ENCODE measurements at places on chromosomes 2 and 18.

DNA sequence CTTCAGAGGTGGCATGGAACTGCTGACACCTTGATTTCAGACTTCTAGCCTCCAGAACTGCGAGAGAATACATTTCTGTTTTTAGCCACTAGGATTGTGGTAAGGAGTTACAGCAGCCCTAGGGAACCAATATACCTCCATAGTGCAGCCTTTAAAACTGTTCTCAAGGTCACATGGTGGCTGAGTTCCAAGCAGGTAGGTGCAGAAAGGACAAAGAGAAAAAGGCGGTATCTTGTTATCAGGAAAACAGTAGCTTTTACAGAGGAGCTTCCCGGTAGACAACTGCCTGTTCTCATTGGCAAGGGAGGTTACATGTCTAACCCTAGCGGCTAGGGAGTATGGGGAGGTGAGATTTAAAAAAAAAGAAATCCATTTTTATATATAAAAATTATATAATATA, 96.2 kb upstream of the BCL2L11 start:
- no peak for DNase-seq

DNA sequence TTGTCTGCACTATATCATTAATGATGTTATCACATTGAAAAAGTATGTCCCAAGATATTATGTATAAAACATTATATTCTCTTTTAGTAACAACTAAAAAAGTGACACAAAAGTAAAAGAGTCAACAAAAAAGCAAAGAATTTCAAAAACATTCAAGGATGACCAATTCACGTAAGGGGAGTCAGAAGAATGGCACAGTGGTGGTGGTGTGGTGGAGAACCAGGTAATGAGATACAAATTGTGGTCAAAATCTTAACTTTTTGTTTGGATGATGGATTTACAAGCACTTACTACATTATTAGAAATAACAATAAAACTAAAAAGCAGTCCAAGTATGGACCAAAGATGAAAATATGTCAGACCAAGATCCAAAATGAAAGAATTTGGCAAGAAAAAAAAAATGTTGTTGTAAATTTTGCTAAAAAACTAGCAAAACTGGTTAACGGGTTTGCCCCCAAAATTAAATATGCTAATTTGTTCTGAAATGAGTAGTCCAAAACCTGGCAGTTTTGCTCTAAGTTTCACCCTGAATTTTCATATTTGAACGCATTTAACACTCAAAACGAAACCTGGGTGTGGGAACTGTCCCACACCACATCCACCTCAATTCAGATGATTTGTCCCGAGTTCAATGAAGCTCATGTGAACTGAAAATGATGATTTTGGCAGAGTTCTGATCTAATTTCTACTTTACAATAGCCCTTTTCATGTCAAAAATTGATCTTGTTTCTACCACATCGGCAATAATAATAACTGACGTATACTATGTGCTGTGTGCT, 135.8 kb downstream of the IKZF2 start:
- no peak for DNase-seq

- no peak for DNase-seq
These were observed 50.6 kb upstream of the TFCP2L1 start for GRCh38 chr2:121335294-121336290.

DNA sequence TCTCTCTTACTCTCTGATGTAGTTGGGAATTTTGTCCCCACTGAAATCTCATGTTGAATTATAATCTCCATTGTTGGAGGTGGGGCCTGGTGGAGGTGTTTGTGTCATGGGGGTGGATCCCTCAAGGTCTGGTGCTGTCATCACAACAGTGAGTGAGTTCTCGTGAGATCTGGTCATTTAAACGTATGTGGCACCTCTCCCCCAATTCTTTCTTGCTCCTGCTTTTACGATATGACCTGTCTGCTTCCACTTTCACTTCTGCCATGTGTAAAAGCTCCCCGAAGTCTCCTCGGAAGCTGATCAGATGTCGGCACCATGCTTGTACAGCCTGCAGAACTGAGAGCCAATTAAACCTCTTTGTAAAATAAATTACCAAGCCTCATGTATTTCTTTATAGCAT, 337.8 kb upstream of the CDH2 start:
- no peak for DNase-seq

- no peak for DNase-seq
These were observed 118.3 kb upstream of the KLHL14 start for GRCh38 chr18:32891130-32891529.

GRCh38 chr2:39156107-39156506, 35.3 kb upstream of the SOS1 start:
- DNase-seq: no peak

GRCh38 chr2:203763241-203763937, 57.0 kb downstream of the CD28 start:
- no peak for DNase-seq

- no peak for DNase-seq
These were observed 129.4 kb upstream of the GLI2 start for GRCh38 chr2:120606280-120606679.

GRCh38 chr2:170423919-170424318, 246.0 kb downstream of the MYO3B start:
- no peak for DNase-seq

GRCh38 chr2:106708209-106708608, 177.8 kb downstream of the ST6GAL2 start:
- DNase-seq: no peak

DNA sequence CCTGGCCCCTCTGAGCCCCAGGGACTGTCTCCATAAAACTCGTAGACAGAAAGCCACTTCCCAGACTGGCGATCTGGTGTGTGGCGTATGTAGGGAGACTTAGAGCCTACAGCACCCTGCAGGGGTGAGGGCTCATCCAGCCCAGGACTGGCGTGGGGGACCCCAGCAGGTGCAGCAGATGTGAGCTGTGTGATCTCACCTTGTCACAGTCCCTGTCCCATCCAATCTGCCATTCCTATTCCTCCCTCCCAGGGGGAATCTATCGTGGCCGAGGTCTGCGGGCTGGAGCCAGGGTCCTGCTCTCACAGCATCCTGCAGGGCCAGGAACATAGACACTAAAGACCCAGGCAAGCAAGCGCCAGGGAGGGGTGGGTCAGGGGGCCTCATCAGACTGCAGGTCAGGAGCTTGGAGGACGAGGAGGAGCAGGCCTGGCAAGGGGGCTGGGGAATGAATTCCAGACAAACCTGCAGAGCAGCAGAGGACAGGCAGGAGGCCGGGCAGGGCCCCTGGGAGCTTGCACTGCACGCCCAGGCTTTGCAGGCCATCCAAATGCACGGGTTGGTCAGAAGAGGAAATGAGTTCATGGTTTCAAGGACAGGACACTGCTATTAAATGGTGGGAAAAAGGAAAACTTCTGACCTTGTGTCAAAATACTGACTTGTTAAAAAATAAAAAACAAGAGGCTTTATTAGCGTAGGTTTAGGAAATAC, 32.5 kb downstream of the HS6ST1 start:
- DNase-seq: no peak

GRCh38 chr2:109440499-109441156, 173.1 kb downstream of the SEPTIN10 start:
- no peak for DNase-seq
